ENCODE measurements at places on chromosomes 4 and X.

DNA sequence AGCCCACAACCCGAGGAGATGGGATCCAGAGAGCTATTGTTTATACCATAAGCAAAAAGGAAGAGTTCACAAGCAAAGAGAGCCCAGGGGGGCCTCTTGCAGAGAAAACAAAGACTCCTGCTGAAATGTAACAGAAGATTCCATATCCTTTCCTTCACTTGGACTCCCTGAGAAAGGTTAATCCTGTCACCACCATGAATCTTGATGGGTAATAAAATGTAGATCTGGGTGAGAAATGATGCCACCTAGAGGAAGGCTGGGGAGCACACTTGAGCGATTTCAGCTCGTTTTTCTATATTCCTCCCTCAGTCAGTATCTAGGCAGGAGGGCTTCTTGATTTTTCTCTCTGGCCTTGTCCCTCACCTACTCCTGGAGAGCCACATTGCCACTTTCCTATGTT lies 10.2 kb upstream of the KCNE5 start:
- no peak for DNase-seq

DNA sequence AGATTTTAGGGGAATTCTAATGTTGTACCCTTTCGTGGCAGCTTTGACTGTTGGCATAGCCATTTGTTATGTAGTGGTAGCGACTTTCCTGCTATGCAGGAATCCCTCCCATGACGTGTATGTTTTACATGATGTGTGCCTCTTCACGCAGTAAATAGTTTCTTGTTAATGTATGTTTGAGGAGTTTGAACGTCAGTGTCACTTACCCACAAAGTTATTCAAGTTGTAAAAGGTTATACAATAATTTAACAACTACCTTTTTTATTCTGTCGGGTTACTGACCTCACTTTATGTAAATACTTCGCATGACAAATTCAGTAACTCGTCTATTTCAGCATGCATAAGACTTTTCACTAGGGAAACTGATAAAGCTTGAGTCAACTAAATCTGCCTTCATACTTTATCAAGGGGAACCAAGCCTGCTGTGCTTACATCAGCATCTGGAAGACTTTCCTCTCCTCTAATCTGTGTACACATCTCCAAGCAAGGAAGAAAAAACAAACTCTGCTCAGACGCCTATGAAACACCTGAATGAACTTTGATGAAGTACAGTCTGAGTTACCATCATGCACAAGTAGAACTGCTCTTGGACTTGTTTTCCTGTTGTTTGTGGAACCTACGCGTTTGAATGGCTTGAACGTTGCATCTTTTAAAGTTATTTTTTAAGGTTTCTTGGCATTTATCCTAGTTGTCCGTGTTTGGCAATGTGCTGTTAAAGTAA lies 61.2 kb downstream of the SLC9A6 start:
- no peak for DNase-seq

GRCh38 chrX:79630033-79631009 lies 263.2 kb upstream of the ITM2A start:
- DNase-seq = no peak

- DNase-seq = no peak
Observed at GRCh38 chr4:40114206-40114605, 57.6 kb downstream of the N4BP2 start.

- no peak for DNase-seq
Observed at GRCh38 chr4:25939330-25939729, 25.3 kb downstream of the SMIM20 start.

- no peak for DNase-seq
Observed at GRCh38 chrX:44996277-44996676, 123.3 kb downstream of the KDM6A start.

GRCh38 chrX:68947882-68948605 lies 119.2 kb downstream of the EFNB1 start:
- no peak for DNase-seq

- DNase-seq = no peak
Observed at GRCh38 chr4:156473151-156473550, 498.4 kb downstream of the PDGFC start.

DNA sequence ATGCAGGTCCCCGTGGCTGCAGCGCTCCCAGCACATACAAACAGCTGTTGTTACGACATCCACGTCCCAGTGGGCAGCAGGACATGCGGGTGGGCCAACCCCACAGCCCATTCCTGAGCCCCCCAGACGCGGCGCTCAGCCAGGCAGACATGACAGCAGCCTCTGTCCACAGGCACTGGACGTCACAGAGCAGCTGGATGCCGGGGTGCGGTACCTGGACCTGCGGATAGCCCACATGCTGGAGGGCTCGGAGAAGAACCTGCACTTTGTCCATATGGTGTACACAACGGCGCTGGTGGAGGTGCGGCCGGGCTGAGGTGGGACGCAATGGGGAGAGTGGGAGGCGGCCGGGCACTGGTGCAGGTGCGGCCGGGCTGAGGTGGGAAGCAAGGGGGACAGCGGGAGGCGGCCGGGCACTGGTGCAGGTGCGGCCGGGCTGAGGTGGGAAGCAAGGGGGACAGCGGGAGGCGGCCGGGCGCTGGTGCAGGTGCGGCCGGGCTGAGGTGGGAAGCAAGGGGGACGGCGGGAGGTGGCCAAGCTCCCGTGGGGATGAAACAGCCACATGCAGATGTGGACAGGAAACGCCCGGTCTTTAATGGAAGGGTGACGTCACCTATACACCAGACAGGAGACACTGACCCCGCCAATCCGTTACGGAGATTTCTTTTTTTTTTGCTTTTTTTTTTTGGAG lies 9.4 kb downstream of the PLCXD1 start:
- DNase-seq = no peak

DNA sequence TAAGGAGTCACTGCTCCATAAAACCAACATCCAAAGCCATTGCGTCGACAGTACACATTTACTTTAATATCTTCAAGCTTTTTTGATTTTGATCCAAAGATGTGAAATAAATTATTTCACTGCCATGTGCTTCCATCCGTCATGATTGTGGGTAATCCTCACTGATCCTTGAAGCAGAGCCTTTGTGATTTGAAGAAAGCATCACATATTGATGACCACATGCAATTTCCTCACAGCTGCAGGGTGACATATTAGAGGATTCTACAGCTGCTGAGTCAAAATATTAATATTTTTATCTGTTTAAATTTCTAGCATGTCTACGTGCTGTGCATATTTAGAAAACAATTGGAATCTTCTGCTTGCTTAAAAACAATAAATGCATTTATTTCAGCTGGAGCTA lies 196.8 kb upstream of the ANXA3 start:
- DNase-seq = no peak

DNA sequence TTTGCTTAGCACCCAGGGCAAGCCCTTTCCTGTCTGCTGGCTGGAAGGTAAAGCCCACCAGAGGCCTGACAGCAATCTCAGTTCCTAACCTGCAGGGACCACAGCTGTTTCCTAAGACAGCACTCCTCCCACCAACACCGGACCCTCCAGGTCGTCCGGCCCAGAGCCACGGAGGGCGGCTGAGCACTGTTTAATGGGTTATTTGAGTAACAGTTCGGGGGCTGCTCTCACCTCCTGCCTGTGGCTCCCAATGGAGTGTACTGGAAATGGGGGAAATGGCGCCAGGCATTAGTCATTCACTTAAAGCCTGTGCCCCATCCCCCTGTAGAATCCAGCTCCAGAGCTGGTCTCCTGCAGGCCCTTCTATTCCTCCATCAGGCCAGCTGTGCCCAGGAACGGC lies 81.6 kb upstream of the ADRA2C start:
- DNase-seq = no peak

DNA sequence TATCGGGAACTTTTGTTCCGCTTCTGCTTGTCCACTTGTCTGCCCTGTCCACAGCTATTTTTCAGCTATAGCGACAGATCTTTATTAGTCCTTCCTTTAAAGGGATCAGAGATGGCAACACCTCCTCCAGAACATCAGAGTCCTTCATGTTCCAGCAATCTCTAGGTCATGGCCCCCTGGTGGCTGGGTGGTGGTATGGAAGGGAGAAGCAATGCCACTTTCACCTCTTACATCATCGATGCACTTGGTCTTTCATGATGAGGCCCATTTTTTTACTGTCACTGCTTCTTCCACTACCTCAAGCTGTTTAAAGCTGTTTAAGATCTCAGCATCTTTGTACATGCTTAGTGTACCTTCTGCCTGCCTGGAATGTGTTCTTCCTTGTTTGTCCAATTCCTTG lies 106.7 kb downstream of the ARHGAP6 start:
- DNase-seq = peak; percentile 36

DNA sequence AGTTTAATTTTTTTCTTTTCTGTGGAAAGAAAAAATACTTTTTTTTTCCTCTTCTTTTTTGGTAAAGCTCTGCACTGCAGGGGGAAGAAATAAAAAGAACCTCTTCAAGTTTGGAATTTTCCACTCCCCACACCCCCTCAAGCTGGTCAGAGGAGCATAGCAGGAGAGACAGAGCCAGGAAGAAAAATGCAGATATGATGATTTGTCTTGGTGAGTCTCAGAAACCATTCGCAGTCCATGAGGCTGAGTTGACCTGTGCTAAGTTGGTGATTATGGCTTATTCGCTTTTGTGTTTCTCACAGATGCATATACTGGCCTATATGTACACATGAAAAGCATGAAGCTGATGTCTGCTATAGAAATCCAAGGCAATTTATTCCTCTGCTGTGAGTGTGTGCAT lies 205.9 kb downstream of the LDB2 start:
- DNase-seq = no peak

- DNase-seq = no peak
Observed at GRCh38 chrX:45811326-45811725, 610.6 kb upstream of the DIPK2B start.

GRCh38 chr4:185221912-185222311 lies 12.5 kb downstream of the SNX25 start:
- DNase-seq = no peak

DNA sequence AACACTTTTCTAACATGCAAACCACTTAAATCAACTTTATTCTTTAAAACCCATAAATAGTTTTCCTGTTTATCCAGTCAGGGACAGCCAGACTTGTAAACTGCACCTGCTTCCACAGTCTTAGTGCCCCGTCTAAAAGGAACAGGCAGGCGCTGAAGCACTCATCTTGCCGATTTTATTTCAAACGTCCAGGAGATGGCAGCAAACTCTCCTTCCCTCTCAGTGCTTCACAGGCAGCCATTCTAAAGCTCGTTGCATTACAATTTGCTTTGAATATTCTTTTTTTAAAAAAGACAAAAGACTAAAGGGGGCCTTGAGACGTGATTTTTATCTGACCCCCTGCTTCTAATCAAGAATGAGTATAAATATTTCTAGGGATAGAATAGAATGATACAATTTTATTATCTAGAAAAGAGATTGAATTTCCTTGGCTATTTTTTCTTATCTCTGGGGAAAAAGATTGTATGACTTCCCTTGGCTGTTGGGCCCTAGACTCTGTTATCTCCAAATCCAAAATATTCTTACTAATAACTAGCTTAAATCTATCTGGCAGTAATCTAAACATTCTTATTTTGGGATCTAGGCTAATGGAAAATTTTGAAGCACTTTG lies 93.6 kb upstream of the MYOZ2 start:
- peak; percentile 64 for DNase-seq

DNA sequence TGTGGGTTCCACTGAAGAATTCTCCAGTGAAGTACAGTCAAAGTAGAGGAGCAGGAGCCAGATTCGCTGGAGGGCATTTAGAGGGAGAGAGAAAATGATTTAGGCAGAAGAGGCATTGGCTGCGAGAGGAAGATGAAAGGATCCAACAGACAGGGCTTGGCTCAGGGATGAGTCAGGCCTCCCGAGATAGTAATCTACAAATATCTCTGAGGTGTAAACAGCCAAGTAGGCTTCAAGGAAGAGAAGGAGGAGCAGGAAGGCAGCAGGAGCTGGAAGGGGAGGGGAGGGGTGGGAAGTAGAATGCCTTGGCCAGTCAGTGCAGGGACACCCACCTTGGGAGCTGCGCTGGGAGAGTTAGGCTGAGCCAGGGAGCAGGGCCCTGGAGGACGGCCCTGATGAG lies 55.5 kb downstream of the PJA1 start:
- no peak for DNase-seq

DNA sequence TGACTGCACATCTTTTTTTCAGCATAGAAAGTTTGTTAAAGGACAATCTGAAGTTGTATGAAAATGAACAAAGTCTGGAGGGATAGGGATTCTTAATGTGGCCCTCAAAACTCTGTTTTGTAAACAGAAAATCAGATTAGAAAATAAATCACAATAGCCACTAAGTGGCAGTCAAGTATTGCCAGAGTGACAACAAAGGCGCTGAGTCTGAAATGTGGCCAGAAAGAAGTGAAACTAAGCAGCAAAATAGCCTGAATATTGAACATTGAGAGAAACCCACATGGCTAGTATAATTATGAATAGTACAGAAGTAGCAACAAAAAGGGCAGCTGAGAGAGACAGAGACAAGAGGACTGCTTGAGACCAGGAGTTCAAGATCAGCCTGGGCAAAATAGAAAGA lies 81.1 kb upstream of the CT45A1 start:
- no peak for DNase-seq

DNA sequence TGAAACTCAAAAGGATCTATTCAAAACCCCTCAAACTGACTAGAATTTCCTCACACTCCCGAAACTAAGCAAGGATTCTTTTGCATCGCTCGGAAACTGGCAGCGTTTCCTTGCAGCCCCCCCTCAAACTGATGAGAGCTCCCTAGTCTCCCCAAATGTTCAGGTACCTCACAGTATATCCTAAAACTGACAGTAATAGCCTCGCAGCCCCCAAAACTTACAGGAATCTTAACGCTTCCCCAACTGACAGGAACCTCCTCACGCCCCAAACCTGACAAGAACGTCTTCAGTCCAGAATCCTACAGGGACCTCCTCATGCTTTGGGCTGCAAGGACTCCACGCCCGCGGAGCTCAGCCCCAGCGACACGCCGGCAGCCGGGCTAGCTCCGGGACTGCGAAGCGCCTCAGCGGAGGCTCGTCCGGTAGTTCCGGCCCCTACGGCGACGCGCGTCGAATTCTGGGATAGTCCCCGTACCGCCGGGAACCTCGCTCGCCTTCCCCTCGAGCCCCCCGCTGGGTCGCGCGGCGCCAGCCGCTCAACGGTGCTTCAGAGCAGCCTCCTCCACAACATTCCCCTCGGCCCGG lies 640 bp downstream of the PHF8 start:
- DNase-seq = peak; percentile 24

DNA sequence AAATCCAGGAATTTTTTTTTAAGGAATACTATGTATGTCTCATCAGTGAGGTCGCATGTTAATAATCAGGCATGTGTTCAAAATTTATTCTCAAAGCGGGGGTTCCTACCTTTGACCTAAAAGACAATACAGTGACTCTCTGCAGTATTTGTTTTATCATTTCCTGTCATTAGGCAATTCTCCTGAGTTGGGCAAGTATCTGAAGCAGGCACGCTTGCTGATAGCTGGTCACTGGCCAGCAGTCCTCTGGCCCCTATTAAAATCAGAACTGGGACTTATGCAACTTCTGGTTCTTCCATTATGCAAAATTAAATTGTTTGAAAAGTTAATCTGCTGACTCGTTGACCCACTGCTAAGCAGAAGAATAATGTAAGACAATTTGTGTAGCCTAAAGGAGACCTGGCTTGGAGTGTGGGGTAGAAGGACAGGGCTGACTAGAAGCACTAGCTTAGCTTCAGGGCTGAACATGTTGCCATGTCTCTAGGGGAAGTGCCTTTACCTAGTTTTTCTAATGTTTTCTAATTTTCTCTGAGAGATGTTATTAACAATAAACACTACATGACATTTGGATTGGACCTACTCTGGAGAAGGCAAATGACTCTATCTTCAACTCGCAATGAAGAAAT lies 36.0 kb upstream of the GABRA2 start:
- no peak for DNase-seq
